ENCODE measurements at places on chromosomes 1 and 21. TPM values are rescaled to one million over a fixed set of nuclear protein-coding genes. Genes with fewer than 3 reads are reported as not detected.

The RHD gene
- total RNA-seq, result not detected

The PPIAL4G gene
- not detected for total RNA-seq

The FCER1G gene
- not detected for total RNA-seq

The SPATA6 gene
- 10.5 TPM for total RNA-seq

The NGF gene
- 20.2 TPM for total RNA-seq

The PRAMEF2 gene
- total RNA-seq, result not detected

The STIL gene
- total RNA-seq, result 3.9 TPM

Data from fibroblast of the aortic adventitia (primary cell).